CD8-positive, alpha-beta T cell (primary cell): ENCODE measurements at places on chromosomes 1 and 21.

GRCh38 chr1:107415241-107415640 lies 274.4 kb downstream of the NTNG1 start:
- DNase-seq: no peak

- DNase-seq: no peak
Observed at GRCh38 chr1:179369751-179370341, 4.1 kb downstream of the AXDND1 start.

- no peak for DNase-seq
Observed at GRCh38 chr1:206782448-206782847, 10.2 kb upstream of the IL10 start.

DNA sequence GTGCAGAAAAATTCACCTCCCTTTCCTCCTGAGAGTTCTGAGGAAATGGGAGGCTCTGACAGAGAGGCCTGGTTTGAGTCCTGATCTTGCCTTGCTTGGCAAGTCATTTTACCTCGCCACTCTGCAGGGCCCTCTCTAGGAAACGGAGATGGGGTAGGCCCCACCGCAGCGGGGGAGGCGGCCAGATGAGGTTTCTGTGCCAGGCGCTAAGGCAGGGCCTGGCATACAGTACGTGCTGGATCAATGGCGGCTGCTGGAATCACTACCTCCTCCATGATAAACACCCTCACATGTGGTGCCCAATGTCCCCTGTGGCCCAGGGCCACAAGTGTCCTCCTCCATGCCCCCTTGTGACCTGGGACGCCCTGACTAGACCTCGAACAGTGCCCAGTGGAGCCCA lies 499 bp upstream of the PLEKHG5 start:
- DNase-seq: no peak

DNA sequence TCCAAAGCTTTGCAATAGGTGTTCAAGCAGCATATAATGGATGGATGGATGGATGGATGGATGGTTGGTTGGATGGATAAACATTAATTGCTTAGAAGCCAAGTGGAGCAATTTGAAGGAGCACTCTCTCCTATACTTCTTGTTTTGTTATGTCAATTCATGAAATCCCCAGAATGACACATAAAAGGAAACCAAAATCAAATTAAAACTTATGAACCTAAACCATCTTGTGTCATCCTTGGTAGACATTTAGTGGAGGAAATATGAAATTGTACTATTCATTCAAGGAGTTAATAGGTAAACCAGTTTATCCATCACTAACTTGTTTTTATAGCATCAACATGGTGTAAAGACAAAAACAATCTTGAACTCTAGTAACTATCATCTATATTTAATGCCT lies 122.5 kb downstream of the NR5A2 start:
- DNase-seq: no peak

GRCh38 chr1:18200918-18201317 lies 93.3 kb downstream of the IGSF21 start:
- DNase-seq: no peak

GRCh38 chr1:181630398-181630797 lies 147.1 kb downstream of the CACNA1E start:
- no peak for DNase-seq

GRCh38 chr21:21898801-21899200 lies 900.6 kb downstream of the NCAM2 start:
- DNase-seq: no peak

GRCh38 chr21:30211071-30211470 lies 4.8 kb downstream of the CLDN8 start:
- no peak for DNase-seq

GRCh38 chr1:27566462-27567145 lies 37.3 kb downstream of the AHDC1 start:
- no peak for DNase-seq

GRCh38 chr1:21027805-21028204 lies 148.9 kb downstream of the EIF4G3 start:
- DNase-seq: no peak

- no peak for DNase-seq
Observed at GRCh38 chr1:204176049-204176448, 9.9 kb upstream of the REN start.

- no peak for DNase-seq
Observed at GRCh38 chr1:43945674-43946235, 995 bp upstream of the IPO13 start.

DNA sequence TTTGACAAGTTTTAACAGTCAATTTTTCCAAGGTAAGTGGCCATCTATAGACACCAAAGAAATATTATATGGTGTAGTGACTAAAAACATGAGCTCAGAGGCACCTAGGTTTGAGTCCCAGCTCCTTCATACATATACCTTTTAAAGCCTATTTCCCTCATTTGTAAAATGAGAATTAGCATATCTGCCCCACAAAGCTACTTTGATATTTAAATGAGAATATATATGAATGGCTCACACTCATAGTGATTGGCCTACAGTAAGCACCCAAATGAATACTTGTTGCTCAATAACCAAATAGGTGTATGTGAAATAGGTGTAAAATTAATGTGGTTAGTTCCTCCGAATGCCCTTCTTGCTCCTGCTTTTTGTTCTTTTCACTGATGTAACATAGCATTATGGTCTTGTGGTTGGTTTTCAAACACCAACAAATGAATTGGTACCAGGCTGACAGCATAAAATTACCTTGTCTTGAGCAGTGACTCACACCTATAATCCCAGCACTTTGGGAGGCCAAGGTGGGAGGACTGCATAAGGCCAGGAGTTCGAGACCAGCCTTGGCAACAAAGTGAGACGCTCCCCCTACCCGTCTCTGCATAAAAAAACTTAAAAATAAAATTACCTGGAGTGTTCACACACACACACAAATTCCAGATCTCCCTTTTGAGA lies 25.3 kb downstream of the CNIH4 start:
- no peak for DNase-seq

- DNase-seq: no peak
Observed at GRCh38 chr1:152035539-152036266, 1.1 kb downstream of the S100A11 start.

DNA sequence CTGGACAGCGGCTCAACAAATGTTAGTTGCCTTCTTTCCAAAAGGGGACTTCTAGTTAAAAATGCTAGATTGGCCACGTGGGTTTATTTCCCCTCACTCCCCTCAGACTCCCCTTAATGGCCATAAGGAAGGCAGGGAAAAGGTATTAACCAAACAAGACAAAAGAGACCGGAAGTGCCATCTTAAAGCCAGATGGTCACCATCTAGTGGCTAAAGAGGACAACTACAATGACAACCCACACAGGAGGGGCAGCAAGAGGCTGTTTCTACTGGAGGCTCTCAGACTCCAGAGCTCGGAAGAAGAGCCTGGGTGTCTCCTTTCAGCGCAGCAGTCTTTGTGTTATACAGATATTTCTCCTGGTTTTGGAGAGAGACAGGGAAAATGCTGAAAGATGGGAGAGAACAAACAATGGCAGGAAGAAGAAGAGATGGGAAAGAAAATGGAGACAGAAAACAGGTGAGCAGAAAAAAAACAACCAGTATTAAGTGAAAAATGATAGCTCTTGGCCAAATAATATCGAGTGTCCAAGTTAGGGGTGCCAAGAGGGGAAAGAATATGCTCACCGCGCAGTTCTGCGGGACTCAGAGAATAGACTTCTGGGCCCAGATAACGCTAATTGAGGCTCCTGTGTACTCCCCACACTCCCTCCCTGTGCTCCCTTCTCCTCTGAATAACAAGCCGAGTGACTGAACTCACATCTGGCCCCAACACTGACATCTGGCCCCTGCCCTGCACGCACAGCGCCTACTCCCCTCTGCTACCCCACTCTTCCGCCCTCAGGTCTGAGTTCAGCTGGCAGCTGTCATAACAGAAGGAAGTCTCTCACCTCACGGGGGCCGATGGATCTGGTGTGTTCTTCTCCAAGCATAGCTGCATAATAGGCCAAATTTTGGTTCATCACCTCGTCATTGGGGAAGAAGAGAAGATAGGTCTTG lies 9.6 kb downstream of the P3H1 start:
- peak; percentile 57 for DNase-seq

GRCh38 chr1:68565923-68566322 lies 69.0 kb upstream of the DEPDC1 start:
- DNase-seq: no peak

GRCh38 chr1:226366290-226366689 lies 41.6 kb downstream of the PARP1 start:
- DNase-seq: no peak

- no peak for DNase-seq
Observed at GRCh38 chr1:184472136-184472535, 85.3 kb downstream of the C1orf21 start.

- no peak for DNase-seq
Observed at GRCh38 chr1:4124631-4125145, 224.6 kb upstream of the C1orf174 start.

DNA sequence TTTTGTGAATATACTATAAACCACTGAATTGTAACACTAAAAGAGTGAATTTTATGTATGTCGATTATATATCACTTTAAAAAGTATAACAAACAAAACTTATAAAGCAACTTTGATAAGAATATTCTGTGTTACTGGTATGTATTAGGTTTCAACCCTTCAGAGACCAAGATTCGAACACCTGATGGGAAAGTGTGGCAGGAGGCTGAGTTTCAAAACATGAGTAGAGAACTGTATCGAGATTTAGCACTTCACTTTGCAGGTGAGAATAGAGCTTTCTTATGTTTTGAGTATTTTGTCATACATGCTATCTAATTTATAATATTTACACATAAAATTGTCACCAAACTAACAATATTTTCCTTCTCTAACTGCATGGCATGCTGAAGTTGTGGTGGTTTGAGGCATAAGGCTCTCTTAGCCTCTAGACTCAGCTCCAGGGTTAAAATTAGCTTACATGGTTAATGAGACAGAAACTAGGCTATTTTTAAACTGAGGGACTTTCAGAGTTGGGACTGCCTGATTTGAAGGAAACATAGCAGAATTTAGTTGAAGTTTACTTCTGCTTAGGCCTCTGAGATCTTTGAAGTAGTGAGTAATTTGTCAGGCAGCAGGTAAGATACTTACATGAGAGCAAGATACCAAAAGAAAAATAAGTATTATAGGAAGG lies 48.6 kb downstream of the CEP350 start:
- DNase-seq: no peak

- no peak for DNase-seq
Observed at GRCh38 chr1:210347112-210347511, 18.4 kb downstream of the HHAT start.

GRCh38 chr1:76162254-76162653 lies 87.7 kb downstream of the ST6GALNAC3 start:
- no peak for DNase-seq

DNA sequence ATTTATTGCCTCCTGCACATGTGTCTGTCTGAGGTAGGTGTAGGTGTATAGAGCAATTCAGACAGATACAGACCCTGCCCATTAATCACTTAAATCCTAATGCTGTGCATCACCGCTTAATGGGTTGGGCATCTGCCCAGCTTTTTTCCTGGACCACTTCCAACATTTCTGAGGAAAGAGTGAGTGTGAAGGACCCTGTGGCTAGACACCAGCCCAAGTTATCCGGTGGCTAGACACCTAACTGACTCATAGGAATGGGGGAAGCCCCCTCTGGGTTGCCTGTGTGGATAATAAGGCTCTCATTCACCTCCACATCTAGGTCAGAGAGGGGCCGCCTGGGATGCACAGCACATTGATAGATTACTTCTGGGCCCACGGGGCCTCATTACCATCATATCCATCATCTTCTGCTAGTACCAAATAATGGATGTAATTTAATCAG lies 121.1 kb upstream of the RAVER2 start:
- DNase-seq: no peak

- DNase-seq: no peak
Observed at GRCh38 chr1:159867664-159868026, 5.2 kb upstream of the VSIG8 start.

GRCh38 chr1:151058692-151059091 lies 730 bp downstream of the CDC42SE1 start:
- peak; percentile 48 for DNase-seq

GRCh38 chr1:29312469-29313461 lies 76.4 kb downstream of the PTPRU start:
- DNase-seq: no peak

GRCh38 chr1:200776949-200777348 lies 38.3 kb downstream of the CAMSAP2 start:
- no peak for DNase-seq

GRCh38 chr1:241551759-241552638 lies 19.8 kb downstream of the KMO start:
- peak; percentile 10 for DNase-seq

DNA sequence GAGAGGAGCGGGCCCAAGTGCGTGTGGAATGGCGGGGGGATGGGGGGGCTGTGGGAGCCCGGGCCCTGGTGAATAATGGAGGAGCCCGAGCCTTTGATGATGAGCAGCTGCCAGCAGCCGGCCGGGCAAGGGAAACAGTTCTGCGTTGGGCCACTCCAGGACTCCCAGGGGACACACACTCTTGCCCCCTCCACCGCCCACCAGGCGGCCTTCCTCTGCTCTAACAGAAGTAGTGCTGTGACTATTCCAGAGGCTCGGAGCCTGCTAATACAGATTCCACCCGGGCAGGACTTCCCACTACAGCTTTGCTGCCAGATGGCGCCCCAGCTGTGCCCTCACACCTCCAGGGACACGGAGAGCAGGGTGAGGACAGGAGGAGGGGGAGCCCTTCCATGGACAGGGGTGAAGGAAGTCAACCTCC lies 48.2 kb upstream of the LRP8 start:
- DNase-seq: peak; percentile 35

DNA sequence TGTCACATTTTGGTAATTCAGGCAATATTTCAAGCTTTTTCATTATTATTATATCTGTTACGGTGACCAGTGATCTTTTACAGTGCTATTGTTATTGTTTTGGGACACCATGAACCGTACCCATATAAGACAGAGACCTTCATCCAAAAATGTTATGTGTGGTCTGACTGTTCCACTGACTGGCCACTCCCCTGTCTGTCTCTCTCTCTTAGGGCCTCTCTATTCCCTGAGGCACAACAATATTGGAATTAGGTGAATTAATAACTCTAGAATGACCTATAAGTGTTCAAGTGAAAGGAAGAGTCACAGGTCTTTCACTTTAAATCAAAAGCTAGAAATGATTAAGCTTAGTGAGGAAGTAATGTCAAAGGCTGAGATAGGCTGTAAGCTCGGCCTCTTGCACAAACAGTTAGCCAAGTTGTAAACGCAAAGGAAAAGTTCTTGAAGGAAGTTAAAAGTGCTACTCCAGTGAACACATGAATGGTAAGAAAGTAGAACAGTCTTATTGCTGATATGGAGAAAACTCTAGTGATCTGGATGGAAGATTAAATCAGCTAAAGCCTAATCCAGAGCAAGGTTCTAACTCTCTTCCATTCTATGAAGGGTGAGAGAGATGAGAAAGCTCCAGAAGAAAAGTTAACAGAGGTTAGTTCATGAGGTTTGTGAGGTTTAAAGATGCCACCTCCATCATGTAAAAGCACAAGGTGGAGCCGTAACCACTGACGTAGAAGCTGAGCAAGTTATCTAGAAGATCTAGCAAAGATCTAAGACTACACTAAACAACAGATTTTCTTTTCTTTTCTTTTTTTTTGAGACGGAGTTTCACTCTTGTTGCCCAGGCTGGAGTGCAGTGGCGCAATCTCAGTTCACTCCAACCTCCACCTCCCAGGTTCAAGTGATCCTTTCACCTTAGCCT lies 19.7 kb upstream of the DIPK1A start:
- DNase-seq: peak; percentile 22

DNA sequence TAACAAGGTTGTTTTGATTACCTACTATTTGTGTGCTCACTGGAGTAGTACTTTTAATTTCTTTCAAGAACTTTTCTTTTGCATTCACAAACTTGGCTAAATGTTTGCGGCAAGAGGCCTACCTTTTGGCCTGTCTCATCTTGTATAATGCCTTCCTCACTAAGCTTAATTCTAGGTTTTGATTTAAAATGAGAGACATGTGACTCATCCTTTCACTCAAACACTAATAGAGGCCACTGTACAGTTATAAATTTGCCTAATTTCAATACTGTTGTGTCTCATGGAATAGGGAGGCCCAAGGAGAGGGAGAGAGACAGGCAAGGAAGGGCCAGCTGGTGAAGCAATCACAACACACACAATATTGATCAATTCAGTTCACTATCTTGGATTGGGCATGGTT lies 66.1 kb downstream of the ZNF644 start:
- DNase-seq: no peak
